Neural progenitor cell (in vitro differentiated cells): ENCODE measurements at places on chromosomes 4 and X. TPM values are rescaled to one million over a fixed set of nuclear protein-coding genes. Genes with fewer than 3 reads are reported as not detected.

GRCh38 chr4:93261207-93261606, 567.3 kb upstream of the ATOH1 start:
- no peak for DNase-seq

GRCh38 chr4:74005528-74005927, 7.1 kb upstream of the CXCL5 start:
- DNase-seq = no peak

DNA sequence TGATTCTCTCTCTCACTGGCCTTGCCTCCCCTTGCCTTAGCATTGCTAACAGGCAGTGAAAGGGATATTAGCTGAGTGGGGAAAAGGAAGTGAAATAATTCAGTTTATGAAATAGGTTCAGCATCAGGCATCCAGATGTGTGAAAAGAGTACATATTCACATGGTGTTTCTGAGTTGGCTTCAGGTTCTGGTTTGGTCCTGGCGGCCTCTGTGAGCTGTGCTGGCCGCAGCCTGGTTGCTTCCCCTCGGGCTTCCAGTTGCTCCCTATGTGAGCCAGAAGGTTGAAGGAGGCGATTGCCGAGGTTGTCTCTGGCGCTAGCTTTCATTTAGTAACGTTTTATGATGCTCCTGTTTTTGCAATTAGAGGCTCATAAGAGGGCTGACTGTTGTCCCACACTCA, 99.1 kb upstream of the TLR2 start:
- no peak for DNase-seq

GRCh38 chrX:9298221-9298620, 166.6 kb upstream of the TBL1X start:
- no peak for DNase-seq

DNA sequence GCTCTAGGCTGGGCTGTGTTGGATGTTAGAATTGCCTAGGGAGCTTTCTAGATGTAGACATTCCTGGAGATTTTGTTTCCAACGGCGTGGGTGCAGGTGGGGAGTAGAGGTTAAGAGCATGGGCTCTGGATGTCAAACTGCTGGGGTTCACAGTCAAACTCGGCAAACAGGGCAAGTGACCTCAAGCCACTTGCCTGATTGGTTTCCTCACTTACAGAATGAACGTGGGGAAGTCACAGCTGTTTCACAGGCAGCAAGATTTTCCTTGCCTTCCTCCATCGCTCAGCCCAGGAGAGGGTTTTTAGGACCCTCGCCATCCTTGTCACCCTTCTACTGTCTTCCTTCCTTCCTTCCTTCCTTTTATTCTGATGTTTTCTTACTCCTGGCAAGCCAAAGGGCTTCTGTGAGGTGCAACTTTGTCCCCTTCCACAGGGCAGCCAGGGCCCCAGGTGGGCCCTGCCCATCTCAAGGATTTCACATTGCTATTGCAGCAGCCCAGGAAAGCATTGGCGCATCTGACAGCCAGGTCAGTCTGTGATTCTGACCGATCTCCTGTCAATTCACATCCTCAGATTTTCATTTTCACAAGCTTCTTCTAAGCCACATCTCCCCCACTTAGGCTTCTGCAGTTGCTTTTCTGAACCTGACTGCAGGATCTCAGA, 7.0 kb downstream of the RTL5 start:
- no peak for DNase-seq

DNA sequence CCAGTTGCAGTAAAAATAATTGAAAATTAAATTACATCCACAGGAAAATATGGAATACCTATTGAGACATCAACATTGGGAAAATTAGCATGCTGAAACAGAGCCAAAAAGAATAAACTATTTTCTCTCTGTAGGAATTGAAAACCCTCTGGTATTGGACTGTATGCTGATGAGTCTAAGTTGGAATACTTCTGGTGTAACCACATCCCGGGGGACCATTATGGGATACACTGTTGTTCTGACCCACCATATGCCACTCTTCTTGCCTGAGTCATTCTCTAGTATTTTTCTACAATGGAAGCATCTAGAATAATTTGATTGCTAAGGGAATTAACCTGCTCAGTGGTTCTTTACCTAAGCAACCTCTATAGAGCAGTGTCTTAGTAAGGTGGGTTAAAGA, 640.7 kb upstream of the AGA start:
- DNase-seq = no peak

- peak; percentile 58 for DNase-seq
These were observed 44.5 kb upstream of the SCML1 start for GRCh38 chrX:17692709-17693346.

DNA sequence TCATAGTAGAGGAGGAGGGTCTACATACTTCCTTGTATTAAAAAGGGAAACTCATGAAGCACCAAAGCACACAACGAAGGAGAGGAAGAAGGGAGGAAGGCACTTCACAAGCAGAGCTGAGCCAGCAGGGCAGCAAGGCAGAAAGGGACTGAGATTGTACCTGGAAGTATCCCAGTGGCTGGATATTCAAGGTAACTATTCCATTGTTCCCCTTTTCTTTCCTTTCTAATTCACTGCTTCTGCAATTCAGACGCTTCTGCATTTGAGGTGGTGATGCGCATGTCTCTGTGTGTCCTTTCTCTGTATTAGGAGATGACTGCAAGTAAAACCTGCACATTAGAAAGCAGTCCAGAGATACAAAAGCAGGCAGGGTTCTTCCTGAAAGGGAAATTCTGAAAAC, 54.9 kb downstream of the UBQLN2 start:
- DNase-seq = no peak

DNA sequence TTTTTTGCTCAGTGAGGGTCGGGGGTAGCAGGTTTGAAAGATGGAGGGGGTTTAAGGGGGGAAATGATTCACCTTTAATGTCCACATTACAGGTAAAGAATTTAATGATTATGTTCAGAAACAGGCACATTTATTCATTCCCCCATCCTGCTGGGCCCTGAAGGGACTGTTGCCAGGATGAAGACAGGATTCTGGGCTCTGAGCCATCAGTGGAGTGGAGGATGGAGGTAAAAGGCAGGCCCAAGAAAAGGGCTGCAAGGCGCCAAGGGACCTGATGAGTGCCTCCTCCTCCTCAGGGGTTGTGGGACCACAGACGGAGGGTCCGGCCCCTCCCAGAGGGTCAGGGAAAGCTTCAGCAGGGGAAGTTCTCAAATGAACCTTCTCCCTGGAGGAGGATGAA, 40.4 kb upstream of the PROM1 start:
- DNase-seq = no peak

- DNase-seq = no peak
These were observed 19.6 kb downstream of the AP1S2 start for GRCh38 chrX:15834827-15835595.

DNA sequence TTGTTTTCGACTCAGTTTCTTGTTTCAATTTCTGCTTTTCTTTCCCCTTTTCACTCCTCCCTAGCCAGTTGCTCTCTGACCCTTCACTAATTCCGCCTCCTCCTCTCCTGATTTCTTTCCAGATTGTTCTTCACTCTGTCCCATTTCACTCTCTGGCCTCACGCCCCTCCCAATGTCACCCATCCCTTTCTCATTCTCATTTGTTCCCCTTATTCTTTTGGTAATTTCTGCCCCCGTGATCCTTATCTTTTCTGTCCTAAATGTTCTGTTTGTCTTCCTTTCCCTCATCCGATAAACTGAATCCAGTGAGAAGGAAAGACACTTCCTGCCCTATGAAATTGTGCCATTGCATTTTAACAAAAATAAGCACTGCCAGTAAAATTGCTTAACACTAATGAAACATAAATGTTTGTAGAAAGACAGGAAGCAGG, 94.5 kb upstream of the RASGEF1B start:
- no peak for DNase-seq

GRCh38 chrX:100871594-100872560, 2.3 kb downstream of the NOX1 start:
- DNase-seq = no peak

GRCh38 chr4:100722866-100723459, 205.1 kb upstream of the EMCN start:
- no peak for DNase-seq

DNA sequence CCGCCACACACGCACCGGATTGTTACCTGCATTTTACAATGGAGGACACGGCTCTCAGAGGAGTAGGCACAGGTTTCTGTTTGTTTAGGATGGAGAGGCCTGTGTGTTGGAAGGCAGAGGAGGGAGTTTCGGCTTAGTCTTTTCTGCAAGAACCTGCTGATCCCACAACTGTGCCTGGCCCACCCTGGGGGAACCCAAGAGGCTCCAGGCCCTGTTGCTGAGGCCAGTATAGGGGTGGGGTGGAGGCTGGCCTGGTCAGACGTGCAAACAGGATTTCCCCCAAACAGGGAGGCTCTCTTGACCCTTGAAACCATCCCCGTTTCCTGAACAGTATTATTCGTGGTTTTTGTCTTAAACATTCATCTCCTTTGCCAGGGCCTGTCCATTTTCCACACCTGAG, 772 bp upstream of the SLC49A3 start:
- DNase-seq = no peak

- DNase-seq = no peak
These were observed 29.4 kb upstream of the CENPU start for GRCh38 chr4:184763150-184763780.

GRCh38 chr4:17187003-17187402, 288.6 kb upstream of the LDB2 start:
- DNase-seq = peak; percentile 9

TCEAL7 gene
- total RNA-seq = 30.8 and 34.3 TPM in 2 replicates

PGRMC1 gene
- 191 and 246 TPM in 2 replicates for total RNA-seq

ACE2 gene
- total RNA-seq = 0.15 and 0.17 TPM in 2 replicates

MAGEB17 gene
- 0.09 TPM in 1 of 2 replicates, not detected in the other for total RNA-seq

RRAGB gene
- total RNA-seq = 12.9 and 15.7 TPM in 2 replicates

MAGED4 gene
- 48.2 and 68.0 TPM in 2 replicates for total RNA-seq

HSFX3 gene
- total RNA-seq = not detected in 2 replicates
